ENCODE measurements at places on chromosomes 12 and 14. TPM values are rescaled to one million over a fixed set of nuclear protein-coding genes. Genes with fewer than 3 reads are reported as not detected.

The ANKRD9 gene
- 31.7 TPM for total RNA-seq

The CD27 gene
- total RNA-seq: not detected

The RAPGEF3 gene
- 6.1 TPM for total RNA-seq

The TAS2R20 gene
- total RNA-seq: 5.8 TPM

The PROX2 gene
- total RNA-seq: not detected

The FKBP4 gene
- 68.0 TPM for total RNA-seq

The FAM181A gene
- total RNA-seq: not detected

The OR6C2 gene
- total RNA-seq: not detected

The PPP1R36 gene
- 0.25 TPM for total RNA-seq

The LYZ gene
- not detected for total RNA-seq

The SLC17A8 gene
- total RNA-seq: not detected

The SERPINA1 gene
- total RNA-seq: 0.22 TPM

The PUS1 gene
- total RNA-seq: 15.2 TPM

The ADAM21 gene
- 0.33 TPM for total RNA-seq

The IFI27 gene
- 23.8 TPM for total RNA-seq

The NFE2 gene
- not detected for total RNA-seq

The DHRS2 gene
- total RNA-seq: 0.22 TPM

The ASPG gene
- not detected for total RNA-seq

Data from uterine smooth muscle cell (primary cell).